Stimulated activated CD4-positive, alpha-beta T cell treated with anti-CD3 and anti-CD28 coated beads, Interleukin-12 subunit alpha, Interleukin-12 subunit beta, amount 100 ng/mL, for 24 hours (primary cell): ENCODE measurements at places on chromosomes 7 and 10.
A peak's percentile ranks its signal among the peaks of the same experiment; 100 is the strongest.

GRCh38 chr10:128704716-128705115, 578.5 kb upstream of the MKI67 start:
- DNase-seq: no peak

DNA sequence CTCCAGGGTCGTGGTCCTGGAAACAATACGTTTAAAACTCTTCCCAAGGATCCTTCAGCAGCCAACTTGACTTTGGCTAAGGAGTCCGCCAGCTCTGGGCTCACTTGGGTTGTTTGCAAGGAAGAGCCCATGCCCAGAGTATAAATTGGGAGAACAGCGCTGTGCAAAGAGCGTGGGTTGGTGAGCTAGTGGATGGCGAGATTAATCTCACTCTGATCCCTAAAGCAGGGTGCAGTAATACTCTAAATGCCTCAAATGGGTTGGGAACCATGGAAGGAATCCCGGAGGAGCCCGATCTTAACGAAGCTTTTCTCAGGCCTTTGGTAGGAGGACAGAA, 495 bp upstream of the SDHAF3 start:
- DNase-seq: no peak

- no peak for DNase-seq
Observed at GRCh38 chr7:103613655-103614642, 167.9 kb upstream of the SLC26A5 start.

GRCh38 chr7:69603351-69603750, 5.1 kb downstream of the AUTS2 start:
- DNase-seq: no peak

DNA sequence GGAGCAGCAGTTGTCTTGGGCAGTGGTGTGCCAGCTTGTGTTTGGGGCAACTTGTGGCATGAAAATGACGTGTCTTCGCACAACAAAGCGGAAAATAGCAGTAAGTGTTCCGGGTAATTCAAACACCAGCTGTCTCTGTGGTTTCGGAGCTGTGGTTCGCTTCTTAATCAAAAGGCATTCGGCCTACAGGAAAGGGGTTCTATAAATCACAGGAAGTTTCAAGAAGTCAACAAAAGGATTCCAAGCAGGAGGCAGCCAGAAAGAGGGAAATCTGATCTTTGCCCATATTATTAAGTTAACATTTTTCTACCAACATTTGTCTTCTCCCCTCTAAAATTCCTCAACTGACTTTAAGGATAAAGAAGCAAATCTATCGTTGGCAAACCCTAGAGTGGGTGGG, 353.4 kb downstream of the FGFR2 start:
- no peak for DNase-seq

DNA sequence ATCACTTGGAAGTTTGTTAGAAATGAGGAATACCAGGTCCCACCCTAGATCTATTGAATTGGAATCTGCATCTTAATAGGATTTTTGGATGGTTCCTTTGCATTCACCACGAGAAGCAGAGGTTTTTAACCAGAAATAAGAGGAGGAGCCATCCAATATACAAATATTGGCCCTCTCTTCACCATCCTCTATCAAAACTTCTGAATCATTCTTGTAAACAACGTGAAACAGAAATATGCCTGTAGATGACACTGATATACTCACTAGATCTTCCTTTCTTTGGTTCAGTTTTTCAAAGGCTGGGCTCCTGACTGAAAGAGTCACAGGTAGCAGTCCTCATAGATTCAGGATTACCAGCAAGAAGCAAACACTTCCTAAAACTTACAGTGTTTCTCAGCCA, 39.5 kb downstream of the ZNF365 start:
- DNase-seq: no peak

GRCh38 chr10:34528320-34528719, 286.8 kb downstream of the PARD3 start:
- DNase-seq: no peak

DNA sequence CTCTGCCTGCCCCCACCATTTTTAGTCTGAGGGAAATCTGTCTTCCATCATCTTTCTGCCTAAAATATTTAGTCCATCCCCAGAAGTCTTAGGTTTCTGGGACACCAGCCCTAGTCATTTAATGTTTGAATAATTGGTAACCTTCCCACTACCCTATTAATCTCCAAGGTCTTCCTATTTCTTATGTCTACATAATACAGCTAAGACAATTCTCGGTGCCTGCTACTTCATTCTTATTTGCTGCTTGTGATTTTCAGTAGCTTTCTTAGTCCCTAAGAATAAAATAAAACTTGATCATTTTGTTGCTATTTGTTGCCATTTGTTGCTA, 11.1 kb downstream of the RALA start:
- DNase-seq: no peak

GRCh38 chr7:69992938-69993337, 394.7 kb downstream of the AUTS2 start:
- no peak for DNase-seq

DNA sequence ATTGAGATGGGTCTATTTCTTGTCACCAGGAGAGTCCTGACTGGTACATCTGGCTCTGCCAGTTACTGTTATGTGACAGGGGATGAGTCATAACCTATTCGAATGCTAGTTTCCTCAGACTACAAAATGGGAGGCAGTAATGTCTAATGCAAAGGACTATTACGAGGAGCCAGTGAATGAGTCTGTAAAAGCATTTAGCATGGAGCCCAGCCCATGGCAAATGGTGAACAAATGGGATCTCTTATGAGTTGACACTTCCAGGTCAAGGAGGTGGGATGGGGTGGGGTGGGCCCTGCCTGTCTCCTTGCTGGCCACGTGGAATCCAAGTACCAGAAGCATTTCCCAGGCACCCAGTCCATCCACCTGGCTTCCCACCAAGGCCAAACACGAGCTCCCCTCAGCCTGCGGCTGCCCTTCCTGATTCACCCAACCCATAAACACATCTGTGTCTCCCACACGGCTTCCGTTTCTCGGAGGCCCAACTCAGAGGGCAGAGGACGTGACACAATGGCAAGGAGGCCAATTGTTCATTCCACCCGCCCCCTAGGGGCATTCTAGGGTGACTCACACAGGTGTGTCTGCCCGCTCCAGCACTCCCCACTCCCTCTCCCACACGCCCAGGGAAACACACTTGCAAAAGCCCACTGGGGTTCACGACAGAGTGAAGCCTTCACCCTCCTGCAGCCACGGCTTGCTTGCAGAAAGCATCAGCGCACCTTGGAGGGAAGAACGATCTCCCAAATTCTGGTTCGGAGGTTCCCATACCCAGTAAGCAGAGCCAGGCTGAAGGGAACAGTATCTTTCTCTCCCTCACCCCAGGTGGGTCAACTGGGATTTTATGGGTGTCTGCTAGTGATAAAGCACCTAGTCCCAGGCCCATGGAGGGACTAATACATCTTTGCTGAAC, 109.8 kb downstream of the SH3PXD2A start:
- peak; percentile 45 for DNase-seq

- DNase-seq: no peak
Observed at GRCh38 chr10:794382-794956, 105.0 kb upstream of the DIP2C start.
